Hematopoietic multipotent progenitor cell treated with erythropoietin and hydrocortisone succinate and interleukin-3 and kit ligand, for 4 days (in vitro differentiated cells): ENCODE measurements at places on chromosomes 4 and X.
A peak's percentile ranks its signal among the peaks of the same experiment; 100 is the strongest.

GRCh38 chrX:13778916-13779315 is 38.0 kb downstream of the GPM6B start:
- DNase-seq: peak; percentile 12

DNA sequence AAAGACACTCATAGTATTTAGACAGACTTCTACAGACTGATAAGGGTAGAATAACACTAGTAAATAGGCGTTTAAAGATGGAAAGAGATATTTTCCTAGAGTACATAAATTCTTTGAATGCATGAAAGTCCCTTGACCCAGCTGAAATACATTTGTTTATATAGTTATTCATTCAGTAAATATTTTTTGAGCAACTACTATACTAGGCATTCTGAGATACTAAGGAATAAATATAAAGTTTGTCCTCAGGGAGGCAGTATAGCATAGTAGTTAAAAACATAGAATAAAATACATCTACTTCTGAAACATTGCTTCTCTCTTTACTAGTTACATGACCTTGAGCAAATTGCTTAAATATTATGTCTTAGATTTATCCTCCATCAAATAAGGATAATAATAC is 27.4 kb downstream of the HMGN5 start:
- DNase-seq: peak; percentile 64

DNA sequence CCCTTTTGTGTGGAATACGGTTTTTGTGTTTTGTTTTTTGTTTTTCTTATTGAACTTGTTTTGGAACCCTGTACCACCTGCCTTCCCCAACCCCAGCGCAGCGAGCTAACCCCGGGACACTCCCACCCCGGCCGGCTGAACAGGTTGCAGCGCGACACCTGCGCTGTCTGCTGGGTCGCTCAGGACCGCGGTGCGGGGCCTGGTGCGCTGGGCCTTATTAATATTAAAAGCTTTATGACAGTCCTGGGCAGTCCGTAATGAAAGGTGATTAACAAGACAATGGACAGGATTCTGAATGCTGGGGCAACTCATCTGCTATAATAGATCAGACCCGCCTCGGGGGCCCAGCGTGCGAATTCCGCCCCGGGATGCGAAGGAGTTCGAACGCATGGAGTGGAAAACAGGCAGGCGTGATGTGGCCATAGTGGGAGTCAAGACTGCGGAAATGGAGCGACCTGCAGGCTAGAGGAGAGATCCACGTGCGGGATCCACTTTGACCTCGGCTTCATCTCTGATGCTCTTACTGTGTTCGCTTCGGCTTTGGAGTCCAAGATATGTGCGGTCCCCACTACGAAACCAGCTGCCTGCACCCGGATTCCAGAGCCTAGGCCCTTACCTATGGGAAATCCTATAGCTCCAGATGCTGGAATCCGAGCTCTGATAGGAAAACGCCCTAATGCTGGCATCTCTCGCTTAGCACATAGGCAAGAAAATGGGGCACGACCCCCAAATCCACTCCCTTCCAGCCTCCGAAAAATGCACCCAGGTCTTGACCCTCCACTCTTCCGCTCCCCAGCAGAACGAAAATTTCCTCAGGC is 69.0 kb upstream of the TMEM33 start:
- DNase-seq: no peak

- DNase-seq: no peak
These were observed 1233.3 kb upstream of the PABPC4L start for GRCh38 chr4:135434936-135435335.

GRCh38 chr4:174592985-174593335 is 70.7 kb upstream of the HPGD start:
- DNase-seq: peak; percentile 46

DNA sequence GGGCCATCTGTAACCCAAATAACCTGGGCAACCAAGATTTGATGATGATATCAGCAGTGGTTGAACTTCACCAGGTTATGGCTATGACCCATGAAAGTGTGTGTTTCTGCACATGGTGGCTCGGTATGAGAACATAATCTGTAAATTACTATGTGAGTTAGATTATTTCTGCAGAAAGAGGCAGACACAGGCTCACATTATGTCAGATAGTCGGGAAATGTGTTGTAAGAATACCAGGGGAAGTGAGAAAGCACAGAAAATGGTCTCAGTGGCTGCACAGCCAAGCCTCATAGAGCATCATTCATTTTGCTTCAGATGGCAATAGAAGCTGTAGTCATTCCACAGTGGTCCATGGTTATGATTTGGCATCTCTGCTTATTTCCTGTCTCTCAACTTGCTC is 63.0 kb upstream of the RBPJ start:
- no peak for DNase-seq

- peak; percentile 5 for DNase-seq
These were observed 105.3 kb downstream of the DTHD1 start for GRCh38 chr4:36386691-36387090.

DNA sequence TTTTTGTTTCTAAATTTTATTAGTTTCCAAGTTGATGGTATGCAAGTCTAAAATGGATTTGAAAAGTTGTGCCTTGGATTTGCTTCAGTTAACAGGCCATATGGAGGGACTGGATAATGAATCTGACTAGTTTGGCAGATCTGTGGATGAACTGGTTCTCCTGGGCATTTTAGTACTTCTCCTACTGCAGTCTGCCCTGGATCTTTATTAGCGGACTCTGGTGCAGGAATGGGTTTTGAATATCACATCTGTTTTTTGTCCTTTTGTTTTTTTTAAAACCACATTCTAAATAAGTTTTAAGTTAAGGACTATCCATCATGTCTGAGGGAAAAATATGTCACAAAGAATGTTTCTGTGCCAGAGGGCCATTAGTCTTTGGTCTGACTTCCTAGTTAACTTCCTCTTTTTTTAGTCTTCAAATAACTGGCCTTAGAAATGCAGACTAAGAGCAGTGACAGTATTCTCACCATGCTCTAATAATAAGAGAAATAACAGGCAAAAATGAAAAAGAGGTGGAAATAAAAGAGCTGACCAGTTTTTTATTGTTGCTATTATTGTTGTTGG is 13.9 kb upstream of the DCK start:
- DNase-seq: peak; percentile 86

DNA sequence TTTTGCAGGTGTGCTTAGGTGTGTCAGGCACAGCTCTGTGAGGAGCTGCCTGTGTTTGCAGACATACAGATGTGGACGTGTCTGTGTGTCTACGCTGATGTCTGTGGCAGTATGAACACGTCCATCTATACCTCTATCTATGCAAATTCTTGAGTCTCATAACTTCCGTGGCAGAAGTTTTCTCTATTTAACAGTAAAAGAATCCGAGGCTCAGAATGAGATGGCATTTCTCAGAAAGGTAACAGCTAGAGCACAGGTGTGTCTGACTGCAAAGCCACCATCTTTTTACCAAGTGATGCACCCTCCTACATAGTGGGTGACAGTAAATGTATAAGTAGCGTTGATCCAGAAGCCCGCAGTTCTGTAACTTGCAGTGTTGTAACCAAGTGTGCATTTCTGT is 39.9 kb upstream of the CYP4V2 start:
- DNase-seq: no peak
